ENCODE measurements at places on chromosomes 6 and 20. TPM values are rescaled to one million over a fixed set of nuclear protein-coding genes. Genes with fewer than 3 reads are reported as not detected.

MUC22 gene
- not detected for total RNA-seq

SLC22A7 gene
- total RNA-seq, result not detected

CLVS2 gene
- 0.46 TPM for total RNA-seq

AVP gene
- 0.50 TPM for total RNA-seq

PACSIN1 gene
- 12.6 TPM for total RNA-seq

ERVFRD-1 gene
- not detected for total RNA-seq

CLDN20 gene
- total RNA-seq, result not detected

OR12D1 gene
- total RNA-seq, result not detected

SLC22A23 gene
- total RNA-seq, result 33.8 TPM

ZBTB46 gene
- 18.9 TPM for total RNA-seq

BPIFB4 gene
- not detected for total RNA-seq

CENPW gene
- 85.1 TPM for total RNA-seq

MARCKS gene
- 126 TPM for total RNA-seq

PPP1R14C gene
- total RNA-seq, result 1.1 TPM

TSPYL1 gene
- total RNA-seq, result 64.3 TPM

SF3B5 gene
- 174 TPM for total RNA-seq
